ENCODE measurements at places on chromosomes 13 and 19.

GRCh38 chr19:1271528-1272422, 2.6 kb downstream of the CIRBP start:
- no peak for DNase-seq

GRCh38 chr13:41130356-41130755, 2.2 kb downstream of the KBTBD6 start:
- no peak for DNase-seq

DNA sequence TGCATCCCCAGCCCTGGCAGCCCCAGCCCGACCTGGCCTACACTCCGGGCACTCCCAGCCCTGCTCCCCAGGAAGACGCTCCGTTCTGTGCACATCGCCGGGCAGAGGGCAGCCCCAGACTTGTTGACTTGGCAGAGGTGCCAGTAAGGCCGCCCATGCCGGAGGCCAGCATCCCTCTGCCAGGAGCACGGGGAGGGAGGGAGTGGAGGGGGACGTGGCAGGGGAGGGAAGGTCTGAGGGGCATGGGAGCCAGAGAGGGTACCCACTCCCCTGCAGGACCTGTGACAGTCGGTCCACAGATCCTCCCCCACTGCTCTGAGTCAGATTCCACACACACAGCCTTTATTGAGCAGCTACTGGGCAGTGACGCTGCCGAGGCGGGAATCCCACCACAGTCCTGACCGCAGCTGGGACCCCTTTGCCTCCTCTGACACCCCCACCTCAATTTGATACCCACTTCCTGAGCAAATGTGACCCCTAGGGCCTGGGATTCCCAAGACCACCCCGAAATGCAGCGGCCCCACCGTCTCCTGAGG, 1.9 kb upstream of the NKPD1 start:
- no peak for DNase-seq

DNA sequence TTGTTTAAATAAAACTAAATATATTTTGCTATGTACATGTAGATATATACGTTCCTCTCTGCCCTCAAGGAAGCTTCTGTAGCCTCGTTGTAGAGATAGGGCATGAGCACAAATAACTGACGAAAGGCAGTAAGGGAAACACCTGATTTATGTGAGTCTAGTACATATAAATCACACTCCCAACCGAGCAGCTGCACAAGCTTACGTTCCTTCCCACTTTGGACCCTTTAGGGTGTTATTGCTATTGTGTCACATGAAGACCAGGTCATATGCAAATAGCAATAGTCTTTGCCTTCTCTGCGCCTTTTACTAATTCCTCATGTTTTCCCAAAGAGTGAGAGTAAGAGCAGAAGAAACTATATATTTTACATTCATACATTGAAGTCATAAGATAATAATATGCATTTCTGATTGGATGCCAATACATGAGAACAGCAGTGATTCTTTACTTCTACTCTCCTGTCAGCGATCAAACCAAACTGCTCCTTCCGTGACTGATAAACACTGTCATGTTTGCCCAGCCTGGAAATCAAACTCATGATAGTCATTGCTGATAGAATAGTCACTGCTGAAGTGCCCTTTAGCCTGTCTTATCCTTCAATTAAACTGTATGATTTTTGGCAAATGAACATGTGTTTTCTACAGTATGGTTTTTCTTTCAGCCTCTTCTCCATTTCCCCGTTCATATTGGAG, 127.2 kb upstream of the MAB21L1 start:
- DNase-seq = no peak

DNA sequence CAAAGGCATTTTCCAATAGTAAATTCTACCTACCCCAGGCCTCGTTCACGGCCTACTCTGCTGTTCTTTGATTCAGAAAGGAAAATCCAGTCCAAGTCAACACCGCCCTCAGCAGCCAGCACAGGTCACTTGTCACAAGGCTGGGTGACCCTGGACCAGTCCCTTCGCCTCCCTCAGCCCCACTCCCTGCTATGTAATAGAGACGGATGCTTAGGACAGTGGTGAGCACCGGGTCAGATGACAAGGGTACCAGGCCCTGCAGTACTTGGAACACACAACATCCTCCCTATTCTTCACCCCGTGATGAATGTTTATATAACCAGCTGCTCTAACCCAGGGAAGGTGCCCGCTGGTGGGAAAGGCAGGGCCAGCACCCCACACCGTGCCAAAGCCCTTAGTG, 14.3 kb downstream of the LATS2 start:
- DNase-seq = no peak

GRCh38 chr19:1343041-1343440, 40.7 kb upstream of the NDUFS7 start:
- no peak for DNase-seq

DNA sequence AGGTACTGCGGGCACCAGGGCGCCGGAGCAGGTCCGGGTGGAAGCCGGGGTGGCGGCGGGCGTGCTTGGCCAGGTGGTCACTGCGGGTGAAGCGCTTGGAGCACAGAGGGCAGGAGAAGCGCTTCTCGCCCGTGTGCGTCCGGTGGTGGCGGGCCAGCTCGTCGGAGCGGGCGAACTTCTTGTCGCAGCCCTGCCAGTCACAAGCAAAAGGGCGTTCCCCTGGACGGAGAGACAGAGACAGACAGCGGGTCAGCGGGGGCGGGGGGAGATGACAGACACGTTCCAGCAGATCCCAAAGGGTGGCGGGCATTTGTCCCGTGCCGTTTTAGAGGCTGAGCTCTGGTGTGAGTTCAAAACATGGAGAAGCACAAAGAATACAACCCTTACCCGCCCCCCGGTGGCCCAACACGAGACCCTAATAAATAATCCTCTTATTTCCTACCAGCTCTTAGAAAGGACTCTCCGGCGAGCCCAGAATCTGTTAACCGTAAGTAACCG, 6.3 kb upstream of the REXO1 start:
- DNase-seq = no peak

- peak; percentile 94 for DNase-seq
Observed at GRCh38 chr13:26253787-26254582, at the start of gene CDK8. TSS of gene CDK8 (plus strand) at chr13:26254129. CDS start at chr13:26254642, 513 bp downstream.

DNA sequence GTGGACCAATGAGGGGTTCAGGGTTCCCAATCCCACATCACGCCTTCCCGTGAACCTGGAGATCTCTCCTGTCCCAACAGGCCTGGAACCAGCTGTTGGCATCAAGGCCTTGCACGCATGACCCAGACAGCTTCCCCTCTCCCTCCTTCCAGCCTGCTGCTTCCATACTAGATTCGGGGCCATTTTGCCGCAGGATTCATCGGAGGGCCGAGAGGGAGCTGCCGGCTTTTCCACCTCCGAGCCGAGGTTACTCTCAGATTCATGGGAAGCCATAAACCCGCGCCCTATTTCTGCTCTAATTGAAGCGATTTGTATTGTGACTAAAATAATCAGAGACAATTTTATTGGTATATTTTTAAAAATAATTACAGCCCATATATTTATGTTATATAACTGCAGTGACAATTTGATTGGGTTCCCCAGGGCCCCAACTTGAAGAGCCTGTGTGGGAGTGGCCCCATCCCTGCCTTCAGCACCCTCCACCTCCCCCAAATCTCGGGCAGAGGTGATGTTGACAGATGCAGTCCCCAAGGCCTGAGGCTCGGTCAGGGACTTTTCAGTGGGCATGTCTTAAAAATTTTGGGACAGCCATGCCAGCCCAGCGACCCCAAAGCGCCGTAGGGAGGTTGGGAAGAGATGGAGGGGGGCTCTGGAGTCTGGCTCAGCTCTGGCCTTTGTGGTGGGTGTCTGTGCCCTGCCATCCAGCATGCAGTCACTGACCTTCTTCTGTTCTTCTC, 30.8 kb upstream of the PEPD start:
- DNase-seq = no peak

DNA sequence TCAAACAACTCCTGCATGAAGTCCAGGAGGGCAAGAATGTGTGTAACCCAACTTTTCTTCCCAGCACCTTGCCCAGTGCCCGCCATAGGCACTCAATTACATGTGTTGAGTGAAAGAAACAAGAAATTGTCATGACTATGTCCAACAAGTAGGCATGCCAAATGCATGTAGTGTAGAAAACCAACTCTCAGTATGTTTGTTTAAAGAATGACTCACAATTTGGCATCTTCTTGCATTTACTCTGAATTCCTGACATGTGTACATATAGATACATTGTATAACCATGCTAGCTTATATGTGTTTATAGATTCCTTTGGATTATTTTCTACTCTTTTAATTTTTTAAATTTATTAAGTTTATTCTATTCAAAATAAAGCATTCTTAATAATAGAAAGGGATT, 305.0 kb downstream of the EFNB2 start:
- peak; percentile 32 for DNase-seq

DNA sequence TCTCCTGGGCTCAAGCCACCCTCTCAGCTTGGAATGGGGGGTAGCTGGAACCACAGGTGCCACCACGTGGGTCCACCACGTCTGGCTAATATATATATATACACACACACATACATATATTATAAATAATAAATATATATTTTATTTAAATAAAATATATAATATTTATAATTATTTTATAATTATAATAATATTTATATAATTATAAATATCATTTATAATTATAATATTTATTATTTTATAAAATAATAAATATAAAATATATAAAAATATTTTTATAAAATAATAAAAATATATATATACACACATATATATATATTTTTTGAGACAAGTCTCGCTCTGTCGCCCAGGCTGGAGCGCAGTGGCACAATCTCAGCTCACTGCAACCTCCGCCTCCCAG, 2.4 kb downstream of the ELANE start:
- DNase-seq = no peak

DNA sequence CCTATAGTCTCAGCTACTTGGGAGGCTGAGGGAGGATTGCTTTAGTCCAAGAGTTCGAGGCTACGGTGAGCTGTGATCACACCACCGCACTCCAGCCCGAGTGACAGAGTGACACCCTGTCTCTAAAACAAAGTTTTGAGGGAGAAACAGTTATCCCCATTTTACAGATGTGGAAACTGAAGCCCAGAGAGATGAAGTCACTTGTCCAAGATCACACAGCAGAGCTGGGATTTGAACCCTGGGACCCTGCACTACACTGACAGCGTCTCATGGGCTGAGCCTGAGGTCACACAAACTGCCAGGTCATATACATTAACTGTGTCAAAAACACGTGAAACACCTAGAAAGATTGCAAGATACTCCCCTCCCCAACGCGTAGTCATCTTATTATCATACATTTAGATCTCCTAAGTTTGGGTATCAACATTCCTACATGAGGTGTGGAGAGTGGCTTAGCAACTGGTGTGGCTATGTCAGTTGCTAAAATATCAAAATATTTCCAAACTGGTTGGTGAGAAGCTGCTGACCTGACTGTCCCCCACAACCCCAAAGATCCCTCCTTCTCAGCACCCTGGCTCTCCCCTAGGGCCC, 8.2 kb downstream of the FCGBP start:
- DNase-seq = no peak

- peak; percentile 45 for DNase-seq
Observed at GRCh38 chr19:42092350-42092749, 16.4 kb downstream of the ZNF574 start.

DNA sequence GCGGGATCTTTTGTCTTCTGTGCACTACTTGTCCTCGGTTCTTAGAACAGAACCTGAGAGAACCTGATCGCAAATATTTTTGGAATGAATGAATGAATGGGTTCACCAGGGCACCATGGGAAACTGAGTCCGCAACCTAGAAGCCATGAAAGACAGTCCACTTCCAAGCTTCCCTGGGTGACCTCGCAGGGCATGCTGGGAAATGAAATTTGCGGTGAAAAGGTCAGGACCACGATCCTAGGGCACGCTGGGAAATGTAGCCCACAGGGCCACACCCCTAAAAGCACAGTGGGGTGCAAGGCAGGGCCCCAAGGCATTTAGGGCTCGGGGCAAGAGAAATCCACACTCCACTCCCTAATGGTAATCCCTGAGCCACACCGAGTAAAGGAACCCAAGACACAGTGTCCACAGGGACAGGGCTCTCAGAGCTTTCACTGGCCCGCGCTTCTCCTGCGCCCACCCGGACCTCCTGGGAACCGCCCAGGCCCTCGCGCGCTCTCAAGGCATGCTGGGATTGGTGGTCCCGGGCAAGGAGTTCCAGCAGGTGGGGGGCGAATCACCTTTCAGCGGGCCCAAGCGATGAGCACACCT, 1.1 kb upstream of the PPP1R12C start:
- DNase-seq = peak; percentile 75

- DNase-seq = peak; percentile 48
Observed at GRCh38 chr13:113816254-113816929, 47.5 kb downstream of the GAS6 start.

GRCh38 chr19:398719-399118, 10.2 kb downstream of the C2CD4C start:
- DNase-seq = no peak

DNA sequence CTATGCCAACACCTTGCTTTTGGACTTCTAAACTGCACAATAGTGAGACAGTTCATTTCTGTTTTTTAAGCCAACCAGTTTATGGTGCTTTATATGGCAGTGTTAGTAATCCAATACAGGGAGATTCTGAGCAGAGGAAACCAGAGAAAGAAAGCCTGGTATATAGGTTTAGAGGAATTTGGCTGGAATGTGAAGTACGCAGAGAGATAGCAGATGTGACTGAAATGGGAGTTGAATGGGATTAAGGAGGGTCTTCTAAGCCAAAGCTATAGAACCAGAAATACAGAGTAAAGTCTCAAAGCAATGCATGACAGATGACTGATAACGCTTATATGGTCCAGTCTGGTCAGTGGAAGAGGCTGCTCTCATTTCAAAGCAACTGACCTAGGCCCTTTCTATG, 453.7 kb downstream of the GPC6 start:
- no peak for DNase-seq

GRCh38 chr19:17967257-17968051, 547 bp downstream of the KCNN1 start:
- no peak for DNase-seq

DNA sequence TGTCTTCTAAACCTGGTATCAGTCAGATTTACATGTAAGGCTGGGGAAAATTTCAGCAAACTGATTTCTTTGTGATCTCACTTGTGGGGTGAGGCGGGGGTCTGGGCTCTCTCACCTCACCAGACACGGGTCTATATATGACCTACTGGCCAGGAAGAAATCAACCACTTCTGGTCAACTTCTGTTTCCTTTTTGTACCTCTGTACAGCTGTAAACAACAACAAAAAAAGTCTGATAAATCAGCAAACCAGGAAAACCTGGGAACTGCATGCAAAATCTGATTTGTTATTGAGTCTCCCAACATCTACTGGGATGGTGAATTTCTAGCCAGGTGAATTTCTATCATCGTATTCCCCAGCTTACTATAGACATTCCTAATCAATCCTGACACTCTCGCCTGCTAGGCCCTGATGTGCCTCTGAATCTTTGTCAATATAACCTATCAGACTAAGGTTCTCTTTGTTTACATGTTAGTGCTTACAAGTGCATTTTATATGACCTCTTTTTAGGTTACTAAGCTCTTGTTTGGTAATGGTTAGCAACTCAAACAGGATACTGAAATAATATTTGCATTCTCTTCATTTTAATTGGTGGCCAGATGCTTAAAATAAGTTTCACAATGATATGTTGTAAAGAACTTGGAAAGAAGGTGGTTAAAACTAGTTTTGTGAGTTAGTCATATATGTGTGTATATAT, 77.7 kb downstream of the LRRC63 start:
- DNase-seq = no peak

- no peak for DNase-seq
Observed at GRCh38 chr19:6260912-6261650, 18.7 kb downstream of the MLLT1 start.

- peak; percentile 6 for DNase-seq
Observed at GRCh38 chr19:30784850-30785457, 412.8 kb downstream of the ZNF536 start.
